ENCODE measurements at places on chromosomes 5 and 9. TPM values are rescaled to one million over a fixed set of nuclear protein-coding genes. Genes with fewer than 3 reads are reported as not detected.

- no peak for DNase-seq
Observed at GRCh38 chr5:83494666-83495065, 23.1 kb downstream of the VCAN start.

- DNase-seq = no peak
Observed at GRCh38 chr9:107007402-107007801, 144.4 kb downstream of the ZNF462 start.

GRCh38 chr5:54844266-54844665, 141.1 kb downstream of the ESM1 start:
- DNase-seq = no peak

DNA sequence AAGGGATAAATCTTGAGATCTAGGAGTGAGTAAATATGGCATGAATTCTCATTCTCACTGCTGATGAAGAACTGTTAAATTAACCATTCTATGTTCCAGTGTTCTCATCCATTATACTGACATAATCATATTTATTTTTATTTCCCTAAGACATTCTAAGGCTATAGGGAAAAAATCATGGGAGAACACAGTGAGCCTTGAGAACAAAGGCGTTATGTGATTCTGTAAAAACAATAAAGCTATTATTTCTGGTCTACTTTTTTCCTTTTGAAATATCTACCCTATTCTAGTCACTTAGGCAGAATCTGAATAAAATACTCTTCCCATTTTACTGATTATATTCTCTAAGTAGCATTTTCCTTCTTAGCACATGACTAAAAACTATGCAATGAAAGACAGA, 155.7 kb upstream of the ADAMTS16 start:
- DNase-seq = no peak

GRCh38 chr9:108345826-108346225, 510.0 kb downstream of the ACTL7B start:
- DNase-seq = no peak

DNA sequence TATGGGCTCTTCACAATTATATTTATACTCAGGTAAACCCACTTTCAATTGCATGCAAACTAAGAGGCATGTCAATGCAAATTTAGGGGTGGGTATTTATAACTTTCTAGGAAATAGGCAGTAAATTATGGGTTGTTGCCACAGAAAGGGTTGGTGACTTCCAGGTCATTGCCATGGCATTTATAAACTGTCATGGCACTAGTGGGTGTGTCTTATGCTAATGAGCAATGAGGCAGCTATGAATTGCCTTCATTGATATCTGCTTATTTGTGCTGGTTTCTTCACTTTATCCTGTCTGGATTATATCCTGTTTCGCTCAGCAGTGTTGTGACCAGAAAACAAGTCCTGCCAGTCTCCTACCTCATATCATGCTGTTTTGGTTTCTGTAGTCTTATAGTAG, 597.3 kb upstream of the DAB2 start:
- DNase-seq = no peak

DNA sequence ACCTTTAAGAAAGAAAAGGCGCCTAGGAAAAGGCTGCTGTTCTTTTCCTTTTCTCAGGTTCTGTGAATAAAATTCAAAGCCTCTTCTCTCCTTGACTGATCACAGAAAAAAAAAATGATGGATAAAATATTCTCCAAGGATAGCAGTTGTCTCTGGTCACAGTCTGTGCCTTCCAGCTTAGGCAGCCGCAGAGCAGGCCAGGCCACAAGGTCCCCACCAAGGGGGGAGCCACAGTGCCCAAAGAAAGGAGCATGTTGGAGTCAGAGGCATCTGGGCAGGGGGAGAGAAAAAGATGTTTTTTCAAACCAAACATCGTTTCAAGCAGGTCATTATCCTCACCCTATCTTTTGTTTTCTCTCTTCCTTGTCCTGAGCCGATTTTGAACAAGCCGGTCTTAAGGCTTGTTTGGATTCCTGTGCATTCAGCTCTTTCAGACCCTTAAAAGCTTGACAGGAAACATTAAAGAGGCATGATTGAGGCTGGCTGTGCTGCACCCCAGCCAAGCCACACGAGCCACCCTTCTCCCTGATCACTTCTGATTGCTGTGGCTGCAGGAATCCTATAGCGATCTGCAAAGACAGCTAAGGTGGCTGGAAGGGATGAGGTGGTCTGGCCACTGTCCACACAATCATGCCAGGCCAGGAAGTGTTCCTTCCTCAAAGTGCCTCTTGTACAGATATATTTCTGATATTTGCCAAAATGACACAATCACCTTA, 284.6 kb upstream of the TLE4 start:
- no peak for DNase-seq

DNA sequence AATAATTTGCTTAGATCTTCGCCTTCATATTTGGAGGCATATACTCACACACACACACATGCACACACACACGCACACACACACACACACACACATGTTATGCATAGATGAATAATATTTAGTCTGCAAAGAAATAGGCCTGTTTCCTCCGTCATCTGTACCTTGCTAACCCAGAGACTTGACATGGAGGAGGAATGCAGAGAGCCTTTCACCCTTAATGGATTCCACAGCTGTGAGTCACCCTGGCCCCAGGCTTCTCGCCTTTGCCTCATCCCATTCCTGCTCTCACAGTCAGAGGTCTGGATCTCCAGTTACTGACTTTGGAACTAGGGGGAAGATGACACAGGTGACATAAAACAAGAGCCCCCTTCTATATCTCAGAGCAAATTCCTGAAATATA, 29.7 kb downstream of the ZNF462 start:
- DNase-seq = peak; percentile 46

DNA sequence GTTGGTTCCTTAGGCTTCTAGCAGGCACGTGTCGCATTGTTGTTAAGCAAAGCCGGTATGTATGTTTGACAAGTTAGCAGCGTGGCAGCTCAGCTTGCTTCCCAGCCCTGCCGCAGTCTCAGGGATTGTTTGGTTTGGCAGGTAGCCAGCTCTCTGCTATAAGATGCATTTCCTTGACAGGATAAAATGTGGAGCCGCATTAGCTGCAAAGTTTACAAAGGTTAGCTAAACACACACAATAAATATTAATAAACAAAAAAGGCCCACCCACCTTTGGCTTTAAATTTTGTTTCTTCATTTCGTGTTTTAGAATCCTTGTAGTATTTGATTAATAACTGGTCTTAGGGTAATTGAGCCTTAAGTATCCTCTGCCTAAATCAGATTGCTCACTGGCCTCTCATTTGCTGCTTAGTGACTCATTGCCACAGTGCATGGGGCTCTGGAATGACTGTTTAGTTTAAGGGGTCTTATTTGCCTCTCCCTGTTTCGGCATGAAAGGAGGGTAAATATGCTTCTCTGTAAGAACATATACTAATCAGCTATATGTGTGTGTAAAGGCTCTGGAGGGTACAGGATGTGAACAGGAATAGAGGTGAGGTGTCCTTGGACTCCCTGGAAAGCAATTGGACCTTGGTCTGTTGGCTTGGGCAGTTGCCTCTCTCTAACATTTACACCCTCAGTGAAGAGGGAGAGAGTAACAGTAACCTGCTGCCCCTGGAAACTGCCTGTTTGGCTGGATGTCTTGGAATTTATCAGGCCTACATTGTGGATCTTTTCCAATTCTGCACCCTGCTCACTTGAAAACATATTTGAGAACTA, 122.0 kb downstream of the GDNF start:
- DNase-seq = no peak

DNA sequence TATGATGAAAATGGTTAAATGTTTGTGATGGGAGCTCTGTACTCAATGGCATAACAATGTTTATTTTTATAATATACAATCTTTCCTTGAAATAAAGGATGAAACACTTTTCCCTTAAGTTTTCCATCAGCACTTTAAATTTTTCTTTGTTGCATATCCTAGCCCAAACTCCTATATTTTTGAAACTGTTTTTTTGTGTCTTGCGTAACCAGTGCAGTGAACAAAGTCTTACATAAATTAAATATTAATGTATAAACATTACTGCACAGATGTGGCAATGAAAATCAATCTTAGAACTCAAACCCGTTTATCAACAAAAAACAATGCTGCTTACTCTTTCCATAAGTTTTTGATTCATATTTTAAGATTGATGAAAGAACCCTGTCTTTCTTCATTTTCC, 34.1 kb upstream of the IL31RA start:
- no peak for DNase-seq

DNA sequence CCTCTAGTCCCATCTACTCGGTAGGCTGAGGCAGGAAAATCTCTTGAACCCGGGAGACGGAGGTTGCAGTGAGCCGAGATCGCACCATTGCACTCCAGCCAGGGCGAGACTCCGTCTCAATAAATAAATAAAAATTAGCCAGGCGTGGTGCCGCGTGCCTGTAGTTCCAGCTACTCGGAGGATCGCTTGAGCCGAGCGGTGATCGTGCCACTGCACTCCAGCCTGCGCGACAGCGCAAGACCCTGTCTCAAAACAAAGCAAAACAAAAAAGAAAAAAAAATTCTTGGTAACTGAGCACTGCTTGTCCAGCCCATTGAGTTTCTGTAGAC, 710 bp upstream of the WDR55 start:
- DNase-seq = no peak

DNA sequence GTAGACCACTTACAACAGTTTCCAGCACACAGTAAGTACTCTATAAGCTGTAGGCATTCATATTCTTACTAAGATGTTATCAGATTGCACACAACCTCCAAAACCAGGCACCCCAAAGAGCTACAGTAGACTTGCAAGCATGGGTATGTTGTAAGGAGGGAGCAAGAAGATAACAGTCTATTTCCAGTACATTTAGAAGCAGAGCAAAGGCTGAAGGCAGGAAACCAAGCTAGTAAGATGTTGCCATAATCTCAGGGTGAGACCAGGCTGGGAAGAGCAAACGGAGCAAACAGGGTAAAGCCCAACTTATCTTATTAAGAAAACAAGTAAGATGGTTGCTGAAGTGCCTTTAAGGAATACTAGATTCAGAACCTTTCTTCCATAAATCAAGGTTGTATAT, 161.1 kb downstream of the GLIS3 start:
- no peak for DNase-seq

GRCh38 chr9:91433180-91433579, 9.5 kb upstream of the NFIL3 start:
- no peak for DNase-seq

GRCh38 chr5:157603333-157604190, 28.0 kb upstream of the ADAM19 start:
- no peak for DNase-seq

DNA sequence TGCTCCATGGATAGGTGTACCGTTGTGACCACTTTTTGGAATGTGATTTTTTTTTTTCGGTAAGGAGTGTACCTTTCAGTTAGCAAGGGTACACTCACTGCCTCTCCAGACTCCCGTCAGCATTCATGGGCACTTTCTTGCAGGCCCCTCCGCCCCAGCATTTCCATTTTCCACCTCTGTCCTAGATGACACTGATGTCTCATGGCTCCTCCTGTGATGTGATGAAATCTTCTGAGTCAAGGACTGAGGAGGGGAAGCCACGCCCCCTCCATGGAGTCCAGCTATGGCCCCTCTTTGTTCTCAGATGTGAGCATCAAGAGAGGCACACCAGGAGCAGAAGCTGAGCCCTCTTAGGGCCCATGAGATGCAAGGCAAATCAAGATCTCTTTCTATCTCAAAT, 61.8 kb downstream of the CTSL start:
- DNase-seq = no peak

DNA sequence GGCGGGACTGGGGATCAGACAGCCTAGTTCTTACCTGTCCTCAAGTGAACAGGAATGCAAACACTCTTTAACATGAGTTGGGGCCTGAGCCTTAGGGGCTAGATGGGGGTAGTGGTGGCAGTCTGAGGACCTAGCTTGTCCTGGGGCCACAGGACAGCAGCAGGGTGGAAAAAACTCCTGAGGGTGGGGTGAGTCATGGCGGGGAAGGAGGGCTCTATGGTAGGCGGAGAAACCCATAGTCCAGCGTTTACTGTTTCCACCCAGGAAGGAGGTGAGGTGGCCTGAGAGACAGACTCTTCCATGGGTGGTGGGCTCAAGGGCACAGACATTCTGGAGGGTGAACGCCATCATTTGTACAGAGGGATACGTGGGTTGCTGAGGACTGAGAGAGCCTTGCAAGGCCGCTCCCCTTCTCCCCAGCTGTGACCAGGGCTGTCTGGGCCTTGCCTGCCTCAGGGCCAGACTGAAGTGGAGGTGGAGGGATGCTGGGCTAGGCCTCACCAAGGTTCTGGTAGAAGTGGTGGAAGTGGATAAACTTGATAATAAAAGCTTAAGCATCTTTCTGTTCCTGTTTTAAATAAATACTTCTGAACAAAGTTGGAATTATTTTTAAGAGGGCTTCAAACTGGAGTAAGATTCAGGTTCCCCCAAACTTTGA, 1.1 kb upstream of the TSPAN17 start:
- DNase-seq = no peak

DNA sequence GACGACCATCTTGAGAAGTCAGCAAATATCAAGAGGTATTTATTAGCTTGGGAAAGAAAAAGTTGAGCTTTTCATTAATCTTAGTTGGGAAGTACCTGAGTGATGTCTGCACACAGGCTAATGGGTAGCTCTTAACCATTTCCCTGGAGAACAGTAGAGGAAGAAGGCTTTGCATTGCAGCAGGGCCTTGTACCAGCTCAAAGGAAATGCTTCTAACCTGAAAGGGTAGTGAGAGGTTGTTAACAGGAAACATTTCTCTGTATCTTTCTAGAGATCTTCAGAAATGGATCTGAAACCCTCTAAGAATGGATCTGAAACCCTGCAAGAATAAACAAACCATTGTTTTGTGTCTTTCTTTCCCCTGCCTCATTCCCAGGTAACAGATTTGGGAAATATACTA, 393.3 kb downstream of the PLK2 start:
- no peak for DNase-seq

- no peak for DNase-seq
Observed at GRCh38 chr5:169628892-169629291, 8.2 kb upstream of the DOCK2 start.

DNA sequence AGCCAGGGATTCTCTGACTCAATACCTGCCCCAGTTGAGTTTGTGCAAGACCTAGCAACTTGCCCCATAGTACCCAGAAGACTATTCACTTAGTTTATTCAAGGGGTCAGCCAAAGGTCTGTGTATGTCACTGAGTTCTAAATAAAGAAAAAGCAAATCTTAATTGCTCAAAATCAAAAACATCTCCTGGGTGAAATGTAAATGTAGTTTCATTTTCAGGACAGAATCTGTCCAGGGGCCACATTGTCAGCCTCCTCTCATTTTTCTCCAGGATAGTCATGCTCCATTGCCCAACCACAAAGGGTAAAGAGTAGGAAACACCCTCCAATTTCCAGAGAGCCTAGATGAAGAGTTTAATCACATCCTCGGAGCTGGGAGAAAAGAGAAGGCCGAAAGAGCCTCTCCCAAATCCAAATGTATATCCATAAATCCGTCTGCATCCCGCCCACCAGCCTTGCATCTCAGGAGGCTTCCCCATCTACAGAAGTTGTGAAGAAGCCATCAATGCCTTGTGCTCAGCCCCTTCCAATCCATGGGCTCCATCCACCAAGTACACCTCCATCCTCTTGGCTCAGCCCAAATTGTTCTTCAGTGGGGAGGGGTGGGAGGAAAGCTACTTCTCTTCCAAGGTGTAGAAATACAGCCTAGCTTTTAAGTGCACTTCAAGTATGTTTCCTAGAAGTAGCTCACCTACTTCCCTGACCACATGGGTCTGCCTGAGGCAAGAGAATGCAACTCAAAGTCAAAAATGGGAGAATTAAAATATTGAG, 26.9 kb downstream of the ADAM19 start:
- no peak for DNase-seq

Gene QRFP
- total RNA-seq = not detected

Gene CER1
- 0.97 TPM for total RNA-seq

Gene MEIKIN
- total RNA-seq = not detected

Gene GLIPR2
- 55.9 TPM for total RNA-seq

Gene ZNF169
- total RNA-seq = 28.5 TPM

Gene SIT1
- not detected for total RNA-seq
